Breast epithelium (tissue), 4 donors: ENCODE measurements at places on chromosomes 5 and 9.

- no peak for DNase-seq
Observed at GRCh38 chr9:94916956-94917355, 190.5 kb downstream of the AOPEP start.

DNA sequence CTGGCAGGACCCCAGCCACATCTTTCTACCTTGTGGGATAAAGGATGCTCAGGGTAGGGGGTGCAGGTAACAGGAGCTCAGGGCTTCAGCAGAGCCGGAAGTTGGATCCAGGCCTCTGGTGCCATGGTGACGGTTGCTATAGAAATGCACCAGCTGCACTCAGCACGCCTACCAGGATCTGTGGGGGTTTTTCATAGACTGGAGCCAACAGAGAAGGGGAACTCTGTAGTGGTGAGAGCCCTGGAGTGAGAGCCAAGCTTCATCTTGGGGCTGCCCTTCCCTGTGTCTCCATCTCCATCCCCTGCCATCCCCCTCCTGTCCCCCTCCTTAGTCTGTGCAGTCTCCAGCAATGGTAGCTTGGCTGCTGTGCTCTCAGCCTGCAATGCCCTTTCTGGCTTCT lies 27.5 kb upstream of the BOD1 start:
- DNase-seq = no peak

DNA sequence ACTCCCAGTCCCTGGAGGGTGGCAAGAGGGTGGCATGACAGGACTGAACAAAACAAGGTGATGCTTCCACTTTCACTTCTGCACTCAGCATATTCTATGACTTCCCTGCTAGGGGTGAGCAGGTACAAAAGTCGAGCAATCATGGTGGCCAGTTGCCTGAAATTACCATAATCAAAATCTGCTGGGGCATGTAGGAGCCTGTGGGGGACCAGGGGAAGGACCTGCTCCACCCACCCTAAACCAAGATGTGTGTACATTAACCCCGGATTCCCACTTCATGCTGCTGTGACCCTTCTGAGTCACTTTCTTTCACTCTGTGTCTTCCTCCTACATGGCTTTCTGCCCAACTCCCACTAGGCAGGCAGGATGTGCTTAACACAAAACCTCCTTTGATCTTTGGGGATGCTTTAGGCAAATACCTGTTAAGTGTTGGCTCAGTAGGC lies 73.3 kb upstream of the PHF24 start:
- no peak for DNase-seq

DNA sequence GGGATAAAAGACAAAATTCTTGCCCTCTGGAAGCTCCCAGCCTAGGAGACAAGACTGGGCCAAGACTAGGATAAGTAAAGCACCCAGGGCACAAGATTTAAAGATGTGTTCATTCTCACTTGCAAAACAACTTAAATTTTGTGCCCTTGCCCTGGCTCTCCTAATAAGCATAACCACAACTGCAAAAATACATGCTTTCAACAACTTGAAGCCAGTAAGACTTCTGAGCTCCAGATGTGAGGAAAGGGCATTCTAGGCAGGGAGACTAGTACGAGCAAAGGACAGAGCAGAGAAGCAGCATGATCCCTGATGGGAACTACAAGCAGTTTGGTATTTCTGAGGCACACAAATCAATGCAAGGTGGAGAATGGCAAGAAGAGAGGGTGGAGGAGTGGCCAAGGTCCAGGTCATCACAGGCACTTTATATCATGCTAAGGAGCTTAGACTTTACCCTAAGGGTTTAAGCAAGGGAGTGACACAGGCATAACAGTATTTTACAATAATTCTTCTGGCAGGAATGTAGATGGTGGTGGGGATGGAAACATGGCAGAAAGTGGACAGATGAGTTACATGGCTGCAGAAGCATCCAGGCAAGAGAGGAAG lies 30.1 kb upstream of the SIL1 start:
- DNase-seq = no peak

- no peak for DNase-seq
Observed at GRCh38 chr5:82257729-82258128, 20.4 kb downstream of the RPS23 start.

- DNase-seq = no peak
Observed at GRCh38 chr5:78574131-78574673, 74.4 kb downstream of the LHFPL2 start.

GRCh38 chr9:126853667-126854066 lies 6.8 kb upstream of the ZBTB34 start:
- no peak for DNase-seq

DNA sequence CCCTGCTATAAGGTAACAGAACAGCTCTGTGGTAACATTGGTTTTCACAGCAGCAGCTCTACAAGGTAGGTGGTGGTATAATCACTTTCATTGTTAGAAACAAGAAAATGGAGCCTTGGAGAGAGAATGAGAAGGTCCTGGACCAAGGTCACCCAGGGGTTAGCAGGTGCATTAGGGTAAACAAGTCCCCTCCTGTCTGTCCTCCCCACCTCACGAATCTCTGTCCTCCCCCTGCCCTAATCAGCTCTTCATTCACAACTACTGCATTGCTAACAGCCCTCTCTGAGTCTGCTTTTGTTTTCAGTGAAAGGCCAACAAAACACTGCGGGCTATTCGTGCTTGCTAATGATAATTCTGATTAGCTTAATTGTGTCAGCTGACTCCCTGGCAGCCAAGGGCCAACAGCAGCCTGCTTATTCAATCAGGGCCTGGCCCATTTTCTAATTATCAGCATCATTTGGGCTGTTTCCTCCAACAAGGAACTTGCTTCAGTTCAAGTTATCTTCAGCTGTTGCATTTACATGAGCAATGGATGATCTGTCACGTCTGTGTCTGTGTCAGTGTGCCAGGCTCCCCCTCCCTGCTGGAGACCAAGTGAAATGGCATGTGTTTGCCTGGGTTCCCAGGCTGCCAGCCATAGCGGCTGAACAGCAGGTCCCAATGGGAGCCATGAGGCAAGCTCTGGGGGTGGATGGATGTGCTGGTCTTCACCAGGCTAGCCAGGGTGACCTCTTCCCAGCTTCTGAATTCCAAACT lies 56.7 kb upstream of the EQTN start:
- DNase-seq = no peak

GRCh38 chr9:5536684-5537083 lies 26.4 kb downstream of the PDCD1LG2 start:
- no peak for DNase-seq

GRCh38 chr5:124283031-124283430 lies 463.4 kb downstream of the ZNF608 start:
- no peak for DNase-seq

GRCh38 chr9:136482046-136482792 lies 621 bp downstream of the SEC16A start:
- DNase-seq = no peak

- DNase-seq = peak; percentile 12
Observed at GRCh38 chr5:1540831-1541701, 17.3 kb upstream of the LPCAT1 start.

GRCh38 chr5:170565072-170565471 lies 61.3 kb downstream of the KCNIP1 start:
- DNase-seq = no peak

DNA sequence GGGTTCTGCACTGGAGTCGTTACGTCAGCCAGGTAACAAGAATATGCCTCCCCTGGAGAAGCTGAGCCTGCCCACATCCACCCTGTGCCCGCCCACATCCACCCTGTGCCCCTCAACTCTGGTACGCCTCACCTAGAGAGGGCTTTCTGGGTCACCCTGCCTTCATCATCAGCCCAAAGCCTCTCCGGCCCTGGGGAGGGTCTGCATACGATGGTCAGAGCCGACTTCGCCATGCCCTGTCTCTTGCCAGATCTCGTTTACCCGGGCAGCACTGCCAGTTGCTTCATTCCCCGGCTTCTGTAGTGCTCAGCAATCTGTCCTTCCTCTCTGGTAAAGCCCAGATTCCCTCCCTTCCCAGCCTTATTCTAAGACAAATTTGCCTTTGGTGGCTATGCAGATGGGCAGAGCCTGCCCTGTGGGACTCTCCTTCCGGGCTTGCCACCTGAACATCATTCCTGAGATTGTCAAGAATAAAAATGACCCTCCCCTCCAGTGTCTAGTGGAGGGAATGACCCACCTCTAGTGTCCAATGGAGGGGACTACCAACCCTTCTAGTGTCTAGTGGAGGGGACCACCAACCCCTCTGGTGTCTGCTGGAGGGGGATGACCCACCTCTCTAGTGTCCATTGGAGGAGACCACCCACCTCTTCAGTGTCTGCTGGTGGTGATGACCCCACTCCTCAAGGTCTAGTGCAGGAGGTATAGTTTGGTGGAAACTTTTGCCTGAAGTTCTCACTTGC lies 3.4 kb downstream of the PLEKHG4B start:
- no peak for DNase-seq

DNA sequence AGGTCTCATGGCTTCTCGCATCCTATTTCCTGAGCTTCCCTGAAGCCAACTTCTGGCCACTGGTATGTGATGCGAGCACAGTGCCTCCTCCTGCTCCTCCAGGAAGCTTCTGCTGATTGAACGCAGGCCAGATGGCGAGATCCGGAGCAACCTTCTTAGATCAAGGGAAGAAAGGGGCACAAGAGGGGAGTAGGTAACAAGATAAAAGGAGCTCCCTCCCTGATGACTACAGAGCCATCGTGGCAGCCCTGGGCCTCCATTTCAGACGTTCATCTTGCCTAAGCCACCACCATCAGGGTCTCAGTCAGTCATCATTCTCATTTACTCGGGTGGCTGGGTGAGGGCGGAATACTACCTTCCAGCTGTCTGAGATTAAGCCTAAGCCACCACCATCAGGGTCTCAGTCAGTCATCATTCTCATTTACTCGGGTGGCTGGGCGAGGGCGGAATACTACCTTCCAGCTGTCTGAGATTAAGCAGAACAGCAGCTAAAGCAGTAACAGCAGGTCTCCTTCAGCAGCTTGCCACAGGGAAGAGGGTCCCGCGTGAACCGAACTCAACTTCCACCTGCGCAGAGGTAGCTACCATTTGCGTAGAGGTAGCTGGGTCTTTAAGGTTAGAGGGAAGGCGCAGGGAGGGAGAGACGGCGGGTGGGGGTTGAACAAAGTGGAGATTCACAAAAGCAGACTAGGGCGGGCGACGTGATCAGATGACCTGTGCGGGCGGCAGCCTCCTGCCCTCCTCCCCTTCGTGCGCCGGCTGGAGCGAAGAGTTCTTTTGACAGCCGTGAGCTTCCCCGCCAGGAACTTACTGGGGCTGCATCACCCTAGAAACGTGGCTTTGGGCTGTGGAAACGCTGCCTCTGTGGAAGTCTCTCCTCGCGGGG lies 27.9 kb upstream of the MGAT1 start:
- DNase-seq = peak; percentile 62

- DNase-seq = no peak
Observed at GRCh38 chr9:136119061-136119882, 597 bp upstream of the TMEM250 start.

GRCh38 chr9:15287309-15287708 lies 19.7 kb downstream of the TTC39B start:
- no peak for DNase-seq

GRCh38 chr9:110050925-110051355 lies 157.0 kb downstream of the C9orf152 start:
- no peak for DNase-seq

DNA sequence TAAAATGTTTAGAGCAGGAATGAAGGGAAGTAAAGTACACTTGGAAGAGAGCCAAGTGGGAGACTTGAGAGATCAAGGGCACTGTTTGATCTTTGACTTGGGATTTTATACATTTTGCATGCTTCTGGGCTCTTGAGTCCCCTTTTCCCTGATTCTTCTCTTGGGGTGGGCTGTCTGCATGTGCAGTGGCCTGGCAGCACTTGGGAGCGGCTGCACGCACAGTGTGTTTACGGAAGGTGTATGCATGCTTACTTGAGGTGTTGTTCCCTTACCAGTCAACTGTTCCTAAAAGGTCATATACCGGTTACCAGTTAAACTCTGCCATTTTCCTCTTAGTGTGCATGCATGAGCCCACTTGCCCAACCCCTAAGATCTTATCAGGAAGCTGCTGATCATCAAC lies 377.7 kb downstream of the CYLC2 start:
- no peak for DNase-seq

DNA sequence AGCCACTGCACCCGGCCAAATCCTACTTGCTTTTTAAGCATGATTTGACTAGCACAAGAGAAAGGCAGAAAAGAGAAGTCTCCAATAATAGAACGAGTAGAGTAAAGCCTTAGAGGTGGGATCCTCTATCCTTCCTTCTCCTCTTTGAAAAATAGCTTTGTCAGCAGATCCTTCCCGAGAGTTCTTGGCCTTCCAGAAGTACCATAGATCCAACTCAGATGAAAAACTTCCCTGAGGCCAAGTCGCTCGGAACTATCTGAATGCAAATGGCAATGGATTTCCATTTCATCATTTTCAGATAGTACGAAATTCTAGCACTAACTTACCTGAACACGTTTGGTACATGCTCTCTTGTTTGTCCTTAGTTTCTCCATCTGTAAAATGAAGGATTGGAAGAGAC lies 52.0 kb upstream of the SLIT3 start:
- no peak for DNase-seq

DNA sequence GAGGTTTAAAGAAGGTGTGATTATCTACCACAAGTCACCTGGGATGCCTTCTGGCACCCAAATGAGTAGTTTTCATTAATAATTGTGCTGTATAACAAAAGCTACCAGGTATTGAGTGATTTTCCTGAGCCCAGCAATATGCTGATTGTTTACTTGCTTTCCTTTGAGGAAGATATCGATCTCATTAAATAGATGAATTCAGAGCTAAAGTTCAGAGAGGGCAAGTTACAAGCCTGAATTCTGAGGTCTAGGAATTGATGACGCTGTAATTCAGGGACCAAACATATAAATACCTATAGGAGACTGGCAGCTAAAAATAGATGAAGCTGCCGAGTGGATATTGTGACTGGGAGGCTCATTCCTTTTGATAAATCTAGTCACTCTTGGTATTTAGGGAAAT lies 1.1 kb downstream of the ERCC6L2 start:
- no peak for DNase-seq

DNA sequence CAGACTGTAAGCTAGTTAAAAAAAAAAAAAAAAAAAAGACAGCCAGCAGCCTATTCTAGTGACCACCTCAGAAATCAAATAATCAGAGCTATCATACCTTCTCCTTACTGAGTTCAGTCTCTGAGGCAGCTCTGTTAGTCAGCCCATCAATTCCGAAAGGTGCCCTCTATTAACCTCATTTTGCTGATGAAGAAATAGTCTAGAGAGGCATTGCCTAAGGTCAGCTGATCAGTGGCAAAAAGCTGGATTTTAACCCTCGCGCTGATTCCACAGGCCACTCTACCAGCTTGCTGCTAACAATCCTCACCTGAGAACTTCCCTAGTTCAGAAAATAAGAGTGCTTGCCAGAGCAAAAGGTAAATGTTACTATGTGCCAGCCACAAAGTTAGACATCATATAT lies 172.0 kb downstream of the DENND1A start:
- no peak for DNase-seq

DNA sequence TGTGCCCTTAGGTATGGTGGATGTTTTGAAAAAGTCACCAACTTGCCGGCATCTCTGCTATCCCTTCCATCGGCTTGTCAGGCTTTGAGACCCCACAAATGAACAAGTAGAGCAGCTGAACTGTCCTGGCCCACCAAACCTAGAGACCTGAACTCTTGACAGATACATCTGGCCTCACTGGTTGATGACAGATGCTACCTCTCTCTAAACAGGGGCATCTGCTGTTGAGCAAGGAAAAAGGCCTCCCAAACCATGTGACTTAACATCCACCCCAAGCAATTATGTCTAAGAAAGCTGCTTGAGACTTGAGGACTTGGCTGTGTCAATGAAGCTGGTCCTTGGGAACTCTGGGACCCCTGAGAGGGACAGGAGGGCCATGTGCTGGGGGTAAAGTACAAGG lies 2.3 kb downstream of the CCNI2 start:
- DNase-seq = peak; percentile 10

GRCh38 chr9:132063281-132063680 lies 16.4 kb downstream of the MED27 start:
- no peak for DNase-seq

GRCh38 chr5:143147383-143147782 lies 256.1 kb downstream of the NR3C1 start:
- no peak for DNase-seq
